GM03348 (cell line): ENCODE measurements at places on chromosomes 16 and 17.

DNA sequence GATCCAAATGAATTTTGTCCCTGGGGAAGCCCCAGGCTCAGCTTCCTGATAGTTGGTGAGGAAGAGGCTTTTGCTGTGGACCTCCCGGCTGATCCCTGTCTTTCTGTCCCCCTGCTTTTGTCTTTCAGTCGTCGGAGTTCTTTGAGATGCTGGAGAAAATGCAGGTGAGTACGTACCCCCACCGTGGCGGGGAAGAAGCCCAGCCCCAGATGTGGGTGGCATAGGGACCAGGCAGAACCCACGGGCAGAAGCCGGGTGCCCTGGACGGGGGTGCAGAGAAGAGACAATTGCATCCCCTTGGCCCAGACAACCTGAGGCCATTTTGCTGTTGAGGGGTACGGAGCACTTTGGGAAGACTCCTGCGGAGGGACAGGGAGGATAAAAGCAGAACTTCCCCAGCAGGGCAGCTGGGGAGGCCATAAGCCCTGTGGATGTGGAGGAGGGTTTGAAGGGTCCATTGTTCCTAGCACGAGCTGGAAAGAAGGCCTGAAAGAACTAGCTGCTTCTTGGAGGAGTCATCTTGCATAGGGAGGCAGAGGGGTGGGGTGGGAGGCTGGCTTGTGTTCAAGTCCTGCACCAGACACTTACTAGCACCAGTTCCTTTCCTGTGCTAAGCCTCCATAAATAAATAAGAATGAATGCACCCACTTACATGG is 105.6 kb downstream of the OR1D5 start:
- DNase-seq = no peak

GRCh38 chr17:909642-910323 is 69.8 kb downstream of the NXN start:
- DNase-seq = peak; percentile 54

- DNase-seq = no peak
Observed at GRCh38 chr16:69563605-69564580, 1.9 kb upstream of the NFAT5 start.

- DNase-seq = no peak
Observed at GRCh38 chr16:30769379-30770089, 7.4 kb downstream of the RNF40 start.

GRCh38 chr16:11297492-11298142 is 16.5 kb upstream of the PRM1 start:
- peak; percentile 87 for DNase-seq

DNA sequence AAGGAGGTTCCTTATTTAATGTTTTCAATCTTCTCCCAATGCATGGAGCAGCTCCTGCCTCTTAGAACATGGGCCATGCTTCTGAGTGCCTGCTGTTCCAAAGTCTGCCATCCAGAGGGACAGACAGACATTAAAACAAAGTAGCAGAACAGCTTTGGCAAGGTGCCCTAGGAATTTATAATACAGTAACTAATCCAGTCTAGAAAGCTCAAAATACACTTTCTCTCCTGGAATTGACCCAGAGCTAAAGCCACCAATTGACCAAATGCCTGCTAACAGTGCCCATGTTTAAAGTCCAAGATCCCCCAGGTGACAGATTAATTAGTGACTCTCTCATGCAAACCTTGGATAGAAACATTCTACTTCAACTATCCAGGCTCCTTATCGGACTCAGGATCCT is 11.1 kb upstream of the CHRNE start:
- no peak for DNase-seq
